Fibroblast of lung (primary cell): ENCODE measurements at places on chromosomes 16 and 17. TPM values are rescaled to one million over a fixed set of nuclear protein-coding genes. Genes with fewer than 3 reads are reported as not detected.

KIF2B gene
- total RNA-seq = not detected in 2 replicates

ZNF205 gene
- total RNA-seq = 16.0 and 16.4 TPM in 2 replicates

HASPIN gene
- 0.51 and 2.0 TPM in 2 replicates for total RNA-seq

TOM1L1 gene
- total RNA-seq = 23.1 and 34.7 TPM in 2 replicates

HID1 gene
- under 0.01 and 0.17 TPM in 2 replicates for total RNA-seq

SULT1A4 gene
- total RNA-seq = 1.5 and 2.1 TPM in 2 replicates

TXNDC17 gene
- 75.2 and 87.5 TPM in 2 replicates for total RNA-seq

RND2 gene
- total RNA-seq = 0.77 and 0.99 TPM in 2 replicates
